ENCODE measurements at places on chromosomes 7 and 10.

DNA sequence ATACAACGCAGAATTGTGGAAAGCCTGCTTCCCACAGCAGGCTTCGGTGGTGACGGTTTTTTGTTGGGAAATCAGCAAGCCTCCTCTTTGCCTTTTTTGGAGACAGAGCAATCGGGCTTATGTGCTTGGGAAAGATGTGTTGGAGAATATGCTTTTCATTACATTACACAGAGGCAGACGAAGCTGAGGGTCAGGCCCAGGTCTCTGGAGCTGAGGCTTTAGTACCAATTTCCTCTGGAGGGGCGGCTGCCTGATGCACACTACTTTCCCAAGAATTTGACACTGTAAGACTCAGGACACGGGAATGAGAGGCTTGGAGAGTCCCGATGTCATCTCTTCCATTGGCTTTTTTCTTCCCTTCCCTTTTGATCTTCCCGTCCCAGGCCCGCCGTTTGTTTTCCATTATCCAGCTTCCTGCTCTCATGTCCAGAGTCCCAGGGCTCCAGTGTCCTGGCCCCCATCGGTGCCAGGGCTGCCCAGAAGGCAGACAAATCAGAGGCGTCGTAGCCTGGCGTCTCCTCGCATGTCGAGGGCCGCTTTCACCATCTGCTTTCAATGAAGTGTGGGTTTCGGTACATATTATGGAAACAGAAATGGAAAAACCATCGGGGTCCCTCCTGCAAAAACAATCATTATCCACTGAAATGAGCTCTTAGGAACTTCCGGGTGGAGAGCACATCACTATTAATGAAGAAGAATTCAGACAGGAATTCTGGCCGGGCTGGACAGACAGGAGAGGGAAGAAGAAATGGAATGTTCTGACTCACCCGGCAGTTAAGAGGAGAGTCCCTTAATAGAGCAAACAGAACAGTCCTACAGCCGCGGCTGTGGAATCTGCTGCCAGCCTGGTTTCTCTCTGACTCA lies 123.0 kb upstream of the JCAD start:
- no peak for DNase-seq

DNA sequence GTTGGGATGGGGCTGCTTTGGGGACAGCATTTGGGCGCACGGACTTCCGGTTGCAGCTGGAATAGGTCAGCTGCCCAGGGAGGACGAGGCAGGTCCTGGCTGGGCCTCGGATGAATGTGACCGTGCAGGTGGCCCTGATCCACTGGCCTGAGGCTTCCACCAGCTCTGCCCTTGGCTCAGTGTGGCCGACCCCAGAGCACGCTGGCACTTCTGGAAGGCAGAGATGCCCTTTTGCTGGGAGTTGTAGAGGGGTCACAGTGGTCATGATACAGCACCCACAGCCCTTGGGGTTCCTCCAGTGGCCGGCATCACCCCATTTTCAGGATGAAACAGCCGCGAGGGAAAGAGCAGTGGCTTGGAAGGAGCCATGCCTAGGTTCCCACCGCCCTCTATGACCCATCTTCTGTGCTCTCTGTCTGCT lies 19.0 kb downstream of the ADCY1 start:
- no peak for DNase-seq

DNA sequence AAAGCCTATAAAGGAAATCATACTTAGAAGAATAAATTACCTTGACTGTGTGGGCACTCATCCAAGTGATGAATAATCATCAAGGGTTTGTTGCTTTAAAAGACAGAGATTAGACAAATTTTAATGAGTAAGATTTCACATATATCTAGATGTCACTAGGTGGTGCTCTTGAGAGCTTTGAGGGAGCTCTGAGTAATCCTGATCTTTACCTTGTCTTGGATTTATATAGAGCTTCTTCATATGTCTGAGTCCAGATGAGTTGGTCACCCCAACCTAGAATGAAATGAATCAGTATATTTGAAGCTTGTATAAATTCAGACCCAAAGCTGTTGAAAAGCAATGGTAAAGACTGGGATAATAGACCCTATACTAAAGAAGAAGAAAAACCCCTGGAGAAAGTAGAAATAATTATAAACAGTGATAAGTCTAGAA lies 3.7 kb downstream of the AGR2 start:
- no peak for DNase-seq

DNA sequence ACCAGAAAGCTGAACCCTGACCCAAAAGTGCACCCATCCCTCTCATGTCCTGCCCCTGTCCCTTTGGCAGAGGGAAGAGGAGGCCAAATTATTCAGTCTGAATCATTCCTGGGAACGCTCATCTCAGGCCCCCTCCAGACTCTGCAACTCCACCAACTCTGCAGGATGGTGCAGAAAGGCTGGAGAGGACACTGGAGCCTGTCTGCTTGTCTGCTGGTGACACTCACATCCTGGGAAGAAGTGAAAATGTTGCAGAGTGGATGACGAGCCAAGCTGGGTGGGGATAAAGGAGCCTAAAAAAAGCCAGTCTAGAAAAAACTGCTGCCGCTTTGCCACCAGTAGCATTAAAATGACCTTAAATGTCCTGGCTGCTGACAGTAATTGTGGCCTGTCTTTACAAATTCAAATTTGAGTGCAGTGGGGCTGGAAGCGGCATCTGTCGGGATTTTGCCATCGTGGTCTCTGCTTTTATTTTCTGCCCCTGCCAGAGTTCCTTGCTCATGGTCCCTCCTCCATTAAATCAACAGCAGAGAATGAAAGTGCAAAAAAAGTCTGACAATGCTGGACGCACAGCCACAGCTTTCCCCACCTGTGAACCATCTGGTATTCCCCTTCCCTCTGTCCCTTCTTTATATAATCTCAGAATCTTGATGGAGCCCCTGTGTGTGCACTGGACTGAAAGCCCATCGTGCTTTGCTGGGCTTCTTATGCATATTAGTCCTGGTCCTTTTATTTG lies 63.9 kb downstream of the STK17A start:
- DNase-seq = no peak

- no peak for DNase-seq
Observed at GRCh38 chr7:38524786-38525185, 106.4 kb downstream of the AMPH start.

- no peak for DNase-seq
Observed at GRCh38 chr7:155119801-155120382, 49.8 kb downstream of the HTR5A start.

- DNase-seq = no peak
Observed at GRCh38 chr10:52959810-52960209, 187.2 kb upstream of the MBL2 start.

DNA sequence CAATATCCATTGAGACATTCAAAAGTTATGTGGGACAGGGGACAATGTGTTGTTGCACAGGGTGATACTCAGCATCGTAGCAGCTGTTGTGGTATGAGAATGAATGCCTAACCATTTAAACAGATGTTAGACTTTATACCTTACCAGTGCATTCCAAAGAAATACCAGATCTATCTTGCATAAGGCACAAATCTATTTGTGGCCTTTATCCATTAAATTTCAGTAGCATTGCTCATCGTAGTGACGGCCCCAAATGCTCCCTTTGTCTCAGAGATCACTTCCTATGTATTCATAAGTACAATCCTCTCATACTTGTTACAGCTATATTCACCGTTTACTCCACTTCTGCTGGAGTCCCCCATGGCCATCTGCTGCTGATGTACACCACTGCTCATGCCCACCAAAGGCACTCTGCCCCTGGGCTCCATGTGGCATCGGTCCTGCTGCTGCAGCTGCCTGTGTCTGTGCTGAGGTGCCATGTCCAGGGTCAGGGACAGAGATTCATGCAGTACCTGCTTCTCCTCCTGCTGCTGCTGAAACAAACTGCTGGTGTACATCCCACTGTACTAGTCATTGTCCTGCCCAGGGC lies 96.3 kb downstream of the CPED1 start:
- no peak for DNase-seq

DNA sequence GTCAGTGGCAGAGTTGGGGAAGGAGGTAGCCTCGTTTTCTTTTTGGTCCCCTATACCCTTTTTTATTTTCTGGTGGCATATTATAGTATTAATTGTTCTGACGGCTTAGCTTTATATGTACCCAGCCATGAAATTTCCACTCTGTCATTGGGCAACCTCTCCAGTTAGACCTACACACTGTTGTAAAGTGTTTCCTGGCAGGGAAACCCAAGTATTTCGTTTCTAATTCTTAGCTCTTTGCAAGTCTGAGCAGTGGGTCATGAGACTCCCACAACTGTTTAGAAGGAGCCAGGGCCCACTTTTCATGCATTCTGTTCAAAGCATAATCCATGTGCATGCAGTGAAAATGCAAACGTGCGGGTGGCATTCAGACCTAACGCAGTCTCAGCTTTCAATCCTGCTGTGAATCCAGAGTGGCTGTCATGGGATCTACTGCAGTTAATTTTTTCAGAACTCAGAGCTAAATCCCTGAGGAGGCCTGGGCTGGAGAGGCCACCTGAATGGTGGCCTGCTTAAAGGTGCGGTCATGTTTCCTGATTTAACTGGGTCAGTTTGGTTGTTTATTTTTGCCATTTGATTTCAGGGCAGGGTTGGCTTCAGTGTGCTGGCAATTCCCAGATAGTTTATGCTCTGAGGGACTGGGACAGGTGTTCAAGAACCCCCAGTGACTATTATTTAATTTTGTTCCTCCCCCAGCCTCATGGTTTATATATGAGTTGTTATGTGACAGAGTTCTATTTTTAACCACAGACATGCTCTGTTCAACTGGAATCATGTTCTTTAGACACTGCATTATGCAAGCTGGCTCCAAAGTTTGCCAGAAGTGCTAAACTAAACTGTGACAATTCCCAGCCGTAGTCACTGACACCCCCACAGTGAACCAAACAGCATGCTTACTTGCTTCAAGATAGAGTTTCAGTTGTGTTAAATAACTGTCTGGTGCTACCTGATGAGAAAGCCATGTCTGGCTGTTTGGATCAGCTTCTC lies 27.4 kb upstream of the SYPL1 start:
- DNase-seq = no peak

DNA sequence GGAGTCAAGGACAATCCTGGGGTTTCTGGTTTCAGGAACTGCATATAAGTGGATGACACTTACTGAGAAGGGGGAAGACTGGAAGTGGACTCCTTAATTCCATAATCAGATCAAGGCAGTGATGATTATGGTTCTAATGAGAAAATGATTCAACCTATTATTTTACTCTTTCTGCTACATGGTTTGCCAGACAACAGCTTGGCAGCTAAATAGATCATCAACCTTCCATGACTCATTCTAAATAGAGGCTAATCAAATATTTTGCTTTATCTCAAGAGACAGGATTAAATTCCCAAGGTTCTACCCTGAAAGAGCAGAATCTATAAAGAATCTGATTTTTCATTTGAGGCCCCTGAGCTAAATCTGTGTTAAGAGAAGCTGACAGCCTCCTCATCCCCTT lies 46.3 kb downstream of the CNNM1 start:
- no peak for DNase-seq

DNA sequence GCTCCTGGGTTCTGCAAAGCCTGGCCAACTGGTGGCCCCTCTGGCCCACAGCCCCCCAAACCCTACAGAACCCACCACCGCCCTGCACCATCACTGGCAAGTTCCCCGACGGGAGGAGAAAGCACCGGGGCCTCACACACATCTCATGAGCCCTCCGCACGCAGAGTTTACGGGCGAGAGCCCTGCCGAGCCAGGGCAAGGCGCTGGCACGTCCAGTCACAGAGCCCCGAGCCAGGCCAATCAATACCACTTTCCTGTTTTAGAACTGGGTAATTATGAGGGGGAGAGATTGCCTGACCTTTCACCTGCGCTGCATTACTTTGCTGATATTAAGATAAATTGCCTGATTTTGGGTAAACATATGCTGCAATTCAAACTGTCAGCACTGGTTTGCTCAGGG lies 113.3 kb downstream of the EBF3 start:
- DNase-seq = no peak

- DNase-seq = no peak
Observed at GRCh38 chr7:81195033-81195432, 276.2 kb upstream of the SEMA3C start.

- DNase-seq = no peak
Observed at GRCh38 chr10:74104480-74104879, 46.1 kb downstream of the AP3M1 start.

GRCh38 chr10:46096446-46096845 lies 50.4 kb upstream of the MSMB start:
- DNase-seq = no peak

DNA sequence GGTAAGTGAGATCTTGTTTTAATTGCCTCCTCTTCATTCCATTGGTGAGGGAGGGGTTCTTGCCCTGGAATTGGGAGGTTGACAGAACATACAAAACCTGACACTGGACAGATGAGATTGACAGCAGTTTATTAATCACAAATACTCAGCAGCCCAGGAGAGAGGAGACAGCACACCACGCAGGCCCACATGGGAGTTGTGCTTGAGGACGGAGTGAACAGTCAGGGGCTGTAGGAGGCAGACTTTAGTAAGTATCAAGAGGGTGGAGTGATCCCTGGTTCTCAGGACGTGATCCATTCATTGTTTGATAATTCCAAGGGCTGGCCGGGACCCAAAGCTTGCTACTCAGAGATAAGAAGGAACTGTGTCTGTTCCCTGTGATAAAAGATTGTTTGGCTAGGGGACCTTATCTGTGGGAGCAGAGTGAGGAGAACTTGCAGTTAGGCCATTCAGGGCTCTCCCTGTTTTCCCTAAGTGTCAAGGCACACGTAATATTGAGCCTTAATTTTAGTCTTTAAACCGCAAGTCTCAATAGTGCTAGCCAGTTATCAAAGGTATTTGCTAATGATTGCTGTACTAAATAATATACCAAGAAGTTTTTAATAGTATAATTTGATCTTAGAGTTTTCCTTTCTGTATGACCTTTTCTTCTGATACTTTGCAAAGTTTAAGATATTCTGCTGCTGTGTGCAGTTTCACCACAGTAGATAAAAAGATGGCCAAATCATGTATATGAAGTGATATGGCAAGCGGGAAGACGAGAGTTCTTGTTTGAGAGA lies 14.5 kb downstream of the CAPZA2 start:
- no peak for DNase-seq

GRCh38 chr7:107234436-107234835 lies 65.6 kb downstream of the HBP1 start:
- no peak for DNase-seq

- DNase-seq = peak; percentile 69
Observed at GRCh38 chr10:124647421-124648130, 96.6 kb downstream of the FAM53B start.

DNA sequence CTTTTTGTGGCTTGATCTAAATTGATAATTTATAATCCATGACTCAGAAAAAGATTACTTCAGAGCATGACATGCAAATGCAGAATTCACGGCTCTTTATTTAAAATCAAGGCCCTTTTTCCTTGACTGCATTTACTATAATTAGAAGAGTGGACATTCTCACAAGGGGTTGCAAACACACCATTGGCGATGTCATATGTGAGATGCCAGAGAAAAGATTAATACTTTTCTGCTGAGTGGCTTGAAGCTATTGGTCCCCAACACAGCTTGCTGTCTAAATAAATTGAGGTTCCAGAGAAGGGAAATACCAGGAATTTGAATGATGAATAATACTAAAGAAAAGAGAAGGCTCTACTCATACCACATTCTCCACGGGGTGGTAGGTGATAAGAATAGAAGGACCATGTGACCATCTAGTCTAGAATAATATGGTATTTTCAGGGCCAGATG lies 78.7 kb upstream of the ARID5B start:
- no peak for DNase-seq

- no peak for DNase-seq
Observed at GRCh38 chr10:129945064-129945463, 19.0 kb downstream of the EBF3 start.

GRCh38 chr10:121607310-121608055 lies 9.2 kb upstream of the FGFR2 start:
- DNase-seq = no peak

Data from stimulated activated CD4-positive, alpha-beta T cell treated with anti-CD3 and anti-CD28 coated beads, Interleukin-1b, Interleukin-23, amount 100 ng/mL, for 48 hours (primary cell).